ENCODE measurements at places on chromosomes 4 and X. TPM values are rescaled to one million over a fixed set of nuclear protein-coding genes. Genes with fewer than 3 reads are reported as not detected.

- no peaks in the 10 kb centered on the region for H3K4me1 ChIP-seq
- H3K4me3 ChIP-seq, result no peak overlapping the region
- no peaks in the 10 kb centered on the region for H3K36me3 ChIP-seq
- H3K27me3 ChIP-seq, result no peaks in the 10 kb centered on the region
Measured at GRCh38 chrX:46803140-46803539, 33.7 kb upstream of the RP2 start.

The RHOXF1 gene
- not detected for total RNA-seq

The TEX28 gene
- not detected for total RNA-seq

The PIN4 gene
- 10.8 TPM for total RNA-seq

DNA sequence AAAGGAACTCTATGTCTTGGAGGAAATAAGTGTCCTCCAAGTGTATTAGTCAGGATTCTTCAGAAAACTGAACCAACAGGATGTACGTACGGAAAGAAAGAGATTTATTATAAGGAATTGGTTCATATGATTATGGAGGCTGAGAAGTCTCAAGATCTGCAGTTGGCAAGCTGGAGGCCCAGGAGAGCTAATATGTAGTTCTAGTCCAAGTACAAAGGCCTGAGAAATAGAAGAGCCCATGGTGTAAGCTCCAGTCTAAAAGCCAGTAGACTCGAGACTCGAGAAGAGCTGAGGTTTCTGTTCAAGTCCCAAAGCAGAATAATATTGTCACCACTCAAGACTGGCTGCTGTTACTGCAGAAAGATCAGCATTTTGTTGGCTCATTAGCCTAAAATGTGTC lies 65.3 kb upstream of the EFNB1 start:
- H3K27ac ChIP-seq, result no peak overlapping the region
- DNase-seq, result no peak
- H3K36me3 ChIP-seq, result no peaks in the 10 kb centered on the region
- H3K27me3 ChIP-seq, result peaks cover 17% of the 10 kb centered on the region

The RBM47 gene
- 5.7 TPM for total RNA-seq

The USP26 gene
- not detected for total RNA-seq

- H3K4me3 ChIP-seq, result no peak overlapping the region
- H3K4me1 ChIP-seq, result peaks cover 3% of the 10 kb centered on the region
- H3K27ac ChIP-seq, result no peak overlapping the region
- no peaks in the 10 kb centered on the region for H3K36me3 ChIP-seq
Measured at GRCh38 chr4:122898370-122899150, 23.8 kb downstream of the NUDT6 start.

DNA sequence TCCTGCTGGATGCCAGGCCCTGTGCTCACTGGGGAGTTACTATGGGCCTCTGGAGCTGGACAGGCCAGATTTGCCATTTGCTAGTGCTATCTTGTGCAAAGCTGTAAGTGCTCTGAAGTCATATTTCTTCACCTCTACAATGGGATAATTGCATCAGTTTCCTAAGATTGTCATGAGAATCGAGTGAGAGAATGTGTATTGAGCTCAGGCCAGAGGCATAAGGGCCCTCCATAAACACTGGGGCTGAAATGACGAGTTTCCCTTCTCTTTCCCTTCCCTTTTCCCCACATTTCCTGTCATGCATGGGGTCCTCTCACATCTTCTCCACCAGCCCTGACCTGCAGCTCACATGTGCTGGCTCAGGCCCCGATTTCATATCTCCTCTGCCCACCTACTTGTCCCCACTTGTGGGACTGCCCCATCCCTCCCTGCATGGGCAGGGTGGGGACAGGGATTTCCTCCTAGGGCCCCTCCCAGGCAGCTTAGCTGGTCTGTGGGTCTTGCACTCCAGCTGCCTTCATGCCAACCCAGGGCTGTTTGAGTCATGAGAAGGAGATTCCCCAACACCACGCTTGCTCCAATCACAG lies 358.8 kb downstream of the MID1IP1 start:
- H3K27ac ChIP-seq, result no peak overlapping the region
- no peaks in the 10 kb centered on the region for H3K4me1 ChIP-seq
- DNase-seq, result no peak
- H3K4me3 ChIP-seq, result no peak overlapping the region
- no peaks in the 10 kb centered on the region for H3K27me3 ChIP-seq
- H3K36me3 ChIP-seq, result no peaks in the 10 kb centered on the region

- H3K36me3 ChIP-seq, result no peaks in the 10 kb centered on the region
- H3K4me1 ChIP-seq, result no peaks in the 10 kb centered on the region
- no peak overlapping the region for H3K4me3 ChIP-seq
Measured at GRCh38 chr4:170114636-170115035, 24.9 kb upstream of the AADAT start.

The BRCC3 gene
- 17.0 TPM for total RNA-seq

The FGF13 gene
- total RNA-seq, result 2.1 TPM

DNA sequence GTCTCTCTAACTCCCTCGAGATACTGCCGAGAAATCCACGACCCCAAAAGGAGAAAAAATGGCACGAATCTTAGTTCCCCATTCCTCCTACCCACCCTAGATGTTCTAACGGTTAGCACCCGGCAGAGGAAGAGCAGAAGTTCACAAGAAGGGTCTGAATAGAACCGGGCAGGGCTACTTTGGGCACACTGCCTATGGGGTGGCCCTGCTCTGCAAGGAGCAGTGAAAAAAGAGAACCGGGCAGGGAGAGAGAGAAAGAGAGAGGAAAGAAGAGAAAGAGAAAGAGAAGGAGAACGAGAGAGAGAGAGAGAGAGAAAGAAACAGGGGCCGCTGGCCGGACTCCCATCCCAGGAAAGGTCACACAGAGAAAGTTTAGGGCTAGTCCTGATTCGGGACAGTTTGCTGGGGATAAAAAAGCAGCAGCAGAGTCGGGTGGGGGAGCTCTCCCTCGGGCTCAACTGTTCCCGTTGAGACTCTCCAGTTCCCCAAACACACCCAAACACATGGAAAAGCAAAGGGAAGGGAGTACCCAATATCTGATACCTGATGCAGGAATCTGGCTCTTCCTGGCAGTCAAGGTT lies 468 bp downstream of the GLA start:
- H3K27ac ChIP-seq, result peak overlapping the region; percentile 84
- H3K36me3 ChIP-seq, result no peaks in the 10 kb centered on the region
- no peak for DNase-seq
- peak overlapping the region; percentile 48 for H3K4me3 ChIP-seq
- no peaks in the 10 kb centered on the region for H3K27me3 ChIP-seq
